ENCODE measurements at places on chromosomes 1 and 21.

GRCh38 chr21:38664315-38664714 lies 141.4 kb upstream of the ETS2 start:
- no peak for DNase-seq

GRCh38 chr1:92817137-92817697 lies 14.6 kb upstream of the RPL5 start:
- DNase-seq, result no peak

- no peak for DNase-seq
Measured at GRCh38 chr1:107110326-107110725, 30.5 kb upstream of the NTNG1 start.

DNA sequence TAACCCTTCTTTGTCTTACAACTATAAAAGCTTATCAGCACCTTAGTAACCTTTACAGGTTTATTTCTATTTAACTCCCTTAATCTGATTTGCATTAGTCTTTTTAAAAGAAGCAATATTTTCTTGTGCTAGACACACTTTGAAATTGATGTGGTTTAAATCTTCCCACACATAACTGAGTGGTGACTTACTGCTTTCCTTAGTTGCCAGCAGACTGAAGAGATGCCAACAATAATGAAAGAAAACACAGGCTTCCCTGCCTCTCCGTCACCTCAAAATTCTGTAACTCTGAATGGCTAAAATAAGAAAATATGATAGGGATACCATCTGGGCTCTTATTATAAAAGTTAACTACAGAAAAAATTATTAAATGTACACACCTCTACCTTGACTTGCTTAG lies 196.8 kb downstream of the PTBP2 start:
- no peak for DNase-seq

GRCh38 chr1:51509773-51510172 lies 9.3 kb downstream of the EPS15 start:
- DNase-seq, result no peak

DNA sequence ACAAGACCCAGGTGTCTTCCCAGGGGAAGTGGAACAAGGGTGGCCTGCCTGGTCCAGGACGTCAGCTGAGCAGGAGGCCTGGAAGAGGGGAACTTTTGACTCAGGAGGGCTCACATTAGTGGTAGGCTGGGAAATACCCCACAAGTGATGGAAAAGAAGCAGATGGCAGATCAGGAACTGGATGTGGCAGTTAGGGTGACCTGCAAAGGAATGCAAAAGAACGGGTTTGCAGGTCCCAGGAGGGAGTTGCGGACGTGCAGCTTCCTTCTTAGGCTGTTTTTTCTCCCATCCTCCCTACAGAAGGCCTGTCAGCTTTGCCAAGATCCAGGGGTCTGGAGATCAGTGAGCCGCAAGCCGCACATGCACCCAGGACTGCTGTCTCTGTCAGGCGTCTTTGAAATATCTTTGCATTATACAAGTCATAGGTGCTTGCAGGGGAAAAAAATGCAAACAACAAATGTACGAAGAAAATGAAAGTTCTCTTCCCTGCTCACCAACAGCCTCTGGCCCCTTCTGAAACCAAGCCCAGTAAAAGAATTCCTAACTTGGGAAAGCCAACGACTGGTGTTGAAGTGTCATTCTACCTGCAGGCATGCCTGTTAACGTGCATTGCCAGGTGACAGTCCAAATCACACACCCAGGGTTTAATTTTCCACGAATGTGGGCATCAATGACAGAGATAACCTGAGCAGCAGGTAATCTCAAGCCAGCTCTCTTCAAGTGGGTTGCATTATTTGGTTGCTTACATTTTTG lies 34.4 kb downstream of the NENF start:
- DNase-seq, result no peak

GRCh38 chr1:95176861-95177260 lies 57.1 kb upstream of the RWDD3 start:
- no peak for DNase-seq

GRCh38 chr1:111878649-111879048 lies 110.8 kb downstream of the KCND3 start:
- DNase-seq, result no peak

- no peak for DNase-seq
Measured at GRCh38 chr1:212565571-212566305, 42.8 kb upstream of the ATF3 start.

All from Right ventricle myocardium superior (tissue), 1 donor.